ENCODE measurements at places on chromosomes 13 and 19.

- DNase-seq, result peak; percentile 12
Observed at GRCh38 chr13:27081893-27082679, 89.5 kb downstream of the USP12 start.

DNA sequence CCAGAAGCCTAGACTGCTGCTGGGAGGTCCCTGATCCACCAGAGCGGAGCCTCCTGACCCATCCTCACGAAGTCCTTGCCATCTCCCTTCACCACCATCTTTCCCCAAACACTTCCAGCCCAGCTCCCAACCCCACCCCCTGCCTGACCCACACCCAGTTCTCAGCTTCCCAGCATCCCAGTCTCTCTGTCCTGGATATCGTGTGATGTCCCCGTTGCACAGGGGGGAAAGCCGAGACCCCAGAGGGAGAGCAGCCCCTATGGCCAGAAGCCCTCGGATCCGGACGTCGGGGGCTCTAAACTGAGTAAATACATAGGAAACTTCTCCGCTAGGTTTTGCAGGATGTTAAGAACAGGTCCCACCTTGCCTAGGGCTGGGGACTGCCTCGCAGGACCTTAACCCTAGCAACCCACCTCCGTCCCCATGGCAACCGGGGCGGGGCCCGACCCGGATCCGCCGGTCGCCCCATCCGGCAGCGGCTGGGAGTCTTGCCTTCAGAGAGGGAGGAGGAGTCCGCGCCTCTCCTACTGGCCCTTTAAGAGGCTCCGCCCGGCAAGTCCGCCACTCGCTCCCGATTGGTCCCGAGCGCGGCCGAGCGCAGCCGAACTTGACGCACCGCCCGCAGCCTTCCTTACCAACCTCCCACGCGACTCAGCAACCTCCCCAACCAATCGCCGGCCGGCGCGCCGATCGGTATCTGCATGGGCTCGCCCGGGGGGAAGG is 451 bp upstream of the HMG20B start:
- peak; percentile 100 for DNase-seq

- DNase-seq, result no peak
Observed at GRCh38 chr13:68984688-68985319, 1122.8 kb upstream of the ATXN8OS start.

GRCh38 chr19:8261881-8262280 is 46.3 kb downstream of the CD320 start:
- no peak for DNase-seq

- DNase-seq, result no peak
Observed at GRCh38 chr13:52615812-52616211, 26.4 kb upstream of the HNRNPA1L2 start.

- peak; percentile 2 for DNase-seq
Observed at GRCh38 chr13:101919541-101920181, 467.2 kb downstream of the ITGBL1 start.

GRCh38 chr13:50732712-50733111 is 110.8 kb downstream of the DLEU7 start:
- DNase-seq, result peak; percentile 79

GRCh38 chr19:46661020-46661731 is at the start of gene DACT3:
Gene DACT3, minus strand, starts transcription at chr19:46661182. Its CDS starts 118 bp downstream, at chr19:46661064.
- DNase-seq, result peak; percentile 100

DNA sequence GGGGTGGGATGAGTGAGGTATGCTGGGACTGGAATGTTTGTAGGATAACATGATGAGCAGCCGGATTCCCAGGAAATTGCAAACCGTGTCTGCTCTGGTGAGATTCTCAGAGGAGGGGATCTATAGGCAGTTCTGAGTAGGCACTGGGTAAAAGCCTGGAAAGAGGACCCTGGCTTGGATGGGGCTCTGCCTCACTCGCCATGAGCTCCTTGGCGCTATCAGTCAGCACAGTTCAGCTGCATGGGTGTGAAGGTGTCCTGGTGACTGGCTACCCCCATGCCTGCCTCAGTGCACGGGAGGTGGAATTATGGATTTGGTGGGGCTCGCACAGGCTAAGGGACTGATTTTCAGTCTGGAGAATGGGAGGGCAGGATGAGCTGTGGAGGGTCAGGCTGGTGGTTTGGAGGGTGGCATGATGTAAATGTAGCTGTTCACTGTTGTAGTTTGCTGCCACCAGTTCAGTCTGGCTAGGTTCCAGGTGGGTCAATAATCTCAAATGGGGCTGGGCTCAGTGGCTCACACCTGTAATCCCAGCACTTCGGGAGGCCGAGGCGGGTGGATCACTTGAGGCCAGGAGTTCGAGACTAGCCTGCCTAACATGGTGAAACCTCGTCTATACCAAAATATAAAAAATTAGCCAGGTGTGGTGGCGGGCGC is 9.2 kb upstream of the ZNF627 start:
- DNase-seq, result no peak

DNA sequence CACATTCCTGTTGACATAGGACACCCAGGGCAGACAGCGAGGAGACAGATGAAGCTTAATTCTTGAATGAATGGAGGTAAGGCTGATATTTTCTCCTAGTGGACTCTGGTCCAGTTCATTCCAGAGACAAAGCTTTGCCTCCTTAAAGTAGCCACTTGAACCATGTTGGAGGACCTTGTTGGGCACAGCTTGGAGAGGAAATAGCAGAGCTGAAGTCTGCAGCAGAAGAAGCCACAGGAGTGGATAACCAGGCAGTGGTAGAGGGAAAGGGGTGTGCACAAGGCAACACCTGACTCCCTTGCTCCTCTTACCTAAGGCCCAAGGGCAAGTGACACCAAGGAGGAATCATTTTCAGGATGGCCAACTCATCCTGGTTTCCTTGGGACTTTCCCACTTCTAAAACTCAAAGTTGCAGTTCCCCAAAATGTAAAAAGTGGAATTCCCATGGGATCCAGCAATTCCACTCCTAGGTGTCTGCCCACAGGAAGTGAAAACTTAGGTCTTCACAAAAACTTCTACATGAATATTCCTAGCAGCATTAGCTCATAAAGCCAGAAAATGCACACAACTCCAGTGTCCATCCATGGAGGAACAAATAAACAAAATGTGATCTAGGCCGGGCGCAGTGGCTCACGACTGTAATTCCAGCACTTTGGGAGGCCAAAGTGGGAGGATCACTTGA is 6.6 kb upstream of the RFX2 start:
- DNase-seq, result no peak

DNA sequence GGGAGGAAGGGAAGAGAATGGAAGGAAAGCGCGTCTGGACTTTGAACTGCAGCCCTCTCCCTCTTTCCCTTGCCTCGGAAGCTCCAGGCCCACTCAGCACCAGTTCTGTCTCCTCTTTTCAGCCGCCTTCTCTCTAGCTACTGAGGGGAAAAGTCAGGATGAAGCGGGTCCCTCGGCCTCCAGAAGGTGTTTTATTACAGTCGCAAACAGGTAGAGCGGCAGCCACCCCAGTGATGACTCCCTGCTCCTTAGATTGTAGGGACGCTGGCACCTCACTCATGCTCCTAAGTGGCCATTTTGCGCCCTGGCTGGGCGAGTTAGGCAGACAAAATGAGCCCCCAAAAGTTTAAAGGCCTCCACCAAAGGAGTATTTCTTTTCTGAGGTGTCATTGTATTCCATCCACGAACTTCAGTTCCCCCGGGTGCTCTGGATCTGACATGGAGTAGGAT is 954 bp upstream of the STK24 start:
- DNase-seq, result no peak

GRCh38 chr13:23074075-23074828 is 106.5 kb upstream of the SGCG start:
- no peak for DNase-seq

- no peak for DNase-seq
Observed at GRCh38 chr13:41713405-41713804, 247.5 kb downstream of the VWA8 start.

GRCh38 chr13:60080850-60081249 is 82.9 kb downstream of the DIAPH3 start:
- DNase-seq, result no peak

DNA sequence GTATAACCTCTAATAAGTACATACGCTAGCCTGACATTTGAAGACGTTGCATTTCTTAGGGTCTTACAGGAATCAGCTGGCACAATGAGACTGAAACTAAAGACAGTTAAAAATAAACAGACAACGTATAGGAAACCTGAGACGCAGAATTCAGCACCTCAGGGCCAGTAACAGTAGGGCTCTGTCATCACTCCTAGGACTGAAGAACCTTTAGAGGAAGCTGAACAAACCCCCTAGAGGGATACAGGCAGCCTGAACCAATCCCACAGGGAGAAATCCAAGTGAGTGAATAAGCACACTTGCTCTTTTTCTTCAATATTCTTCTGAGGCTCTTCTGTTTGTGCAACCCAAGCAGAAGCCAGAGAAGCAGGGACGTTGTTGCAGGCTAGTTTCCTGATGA is 53.9 kb upstream of the KLHL1 start:
- DNase-seq, result no peak

DNA sequence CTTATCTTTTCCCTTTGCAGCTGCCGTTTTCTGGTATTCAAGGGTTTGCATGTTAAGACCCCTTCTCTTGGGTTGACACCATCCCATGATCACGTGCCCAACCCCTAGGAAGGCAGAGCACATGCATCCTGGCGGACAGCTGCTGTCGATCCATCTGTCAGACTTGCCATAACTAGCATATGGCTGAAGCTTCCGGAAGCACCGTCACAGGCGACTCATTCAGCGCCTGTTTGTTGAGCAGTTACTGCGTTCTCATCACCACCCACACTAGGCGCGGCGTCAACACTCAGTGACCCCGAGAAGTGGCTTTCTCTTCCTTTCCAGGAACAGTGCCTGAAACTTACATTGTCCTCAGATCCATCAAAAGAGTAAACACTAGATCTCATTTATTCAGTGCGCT is 93.6 kb downstream of the SOX1 start:
- no peak for DNase-seq

DNA sequence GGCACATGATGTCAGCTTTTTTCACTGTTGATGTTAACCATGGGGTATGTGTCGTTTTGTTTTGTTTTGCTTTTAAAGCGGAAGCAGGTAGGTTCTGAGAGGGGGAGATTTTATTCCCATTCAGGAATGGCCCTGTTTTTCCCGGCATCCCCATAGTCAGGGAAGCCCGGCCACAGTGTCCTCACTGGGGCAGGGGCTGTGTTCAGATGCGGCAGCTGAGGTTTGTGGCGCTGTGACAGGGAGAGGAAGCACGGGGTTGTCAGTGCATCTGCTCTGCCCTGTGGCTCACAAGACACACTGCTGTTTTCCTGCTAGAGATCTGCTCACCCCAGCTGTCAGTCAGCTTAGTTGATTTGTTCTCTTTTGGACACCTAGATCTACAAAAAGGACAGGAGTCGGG is 27.6 kb downstream of the ANKRD27 start:
- no peak for DNase-seq

- no peak for DNase-seq
Observed at GRCh38 chr19:52695996-52696395, 38.8 kb downstream of the ZNF611 start.

DNA sequence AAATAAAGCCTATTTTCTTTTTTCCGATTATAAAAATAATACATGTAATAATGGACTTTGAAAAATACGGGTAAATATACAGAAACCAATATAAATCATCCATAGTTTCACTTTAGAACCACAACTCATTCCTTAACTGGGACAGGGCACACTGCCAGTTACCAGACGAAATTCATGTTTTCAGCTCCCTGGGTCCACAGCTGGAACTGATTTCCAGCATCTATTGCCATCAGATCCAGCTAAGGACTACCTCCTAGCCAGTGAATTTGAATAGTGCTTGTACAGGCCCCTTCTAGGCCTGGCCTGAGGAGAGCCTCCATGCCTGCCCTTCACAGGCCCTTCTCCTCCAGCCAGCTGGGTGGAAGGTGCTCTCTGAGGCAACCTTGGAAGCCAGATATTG is 30.0 kb upstream of the ATP12A start:
- peak; percentile 43 for DNase-seq

DNA sequence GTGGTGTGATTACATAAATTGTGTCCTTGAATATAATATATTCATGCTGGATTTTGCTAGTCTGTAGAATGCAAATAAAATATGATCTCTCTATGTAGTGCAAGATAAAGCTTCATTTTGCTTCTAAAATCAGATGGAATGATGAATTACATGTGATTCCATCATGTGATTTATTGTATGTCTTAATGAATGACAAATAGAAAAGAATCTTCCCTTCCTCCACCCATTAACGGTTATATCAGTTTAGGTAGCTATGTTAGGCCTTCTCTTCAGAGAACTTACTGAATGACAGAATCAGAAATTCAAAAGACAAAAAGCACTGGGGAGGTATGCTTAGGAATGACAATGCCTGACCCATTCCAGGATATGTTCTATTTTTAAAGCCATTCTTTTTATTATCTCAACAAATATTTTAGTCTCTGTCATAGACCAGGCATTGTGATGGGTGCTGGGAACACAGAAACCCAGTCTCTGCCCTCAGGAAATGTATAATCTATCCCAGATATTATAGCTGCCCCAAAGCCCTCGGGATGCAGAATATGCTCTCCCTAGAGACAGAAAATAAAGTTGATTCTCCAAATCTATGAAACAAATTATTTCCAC is 90.6 kb downstream of the TEX26 start:
- no peak for DNase-seq

DNA sequence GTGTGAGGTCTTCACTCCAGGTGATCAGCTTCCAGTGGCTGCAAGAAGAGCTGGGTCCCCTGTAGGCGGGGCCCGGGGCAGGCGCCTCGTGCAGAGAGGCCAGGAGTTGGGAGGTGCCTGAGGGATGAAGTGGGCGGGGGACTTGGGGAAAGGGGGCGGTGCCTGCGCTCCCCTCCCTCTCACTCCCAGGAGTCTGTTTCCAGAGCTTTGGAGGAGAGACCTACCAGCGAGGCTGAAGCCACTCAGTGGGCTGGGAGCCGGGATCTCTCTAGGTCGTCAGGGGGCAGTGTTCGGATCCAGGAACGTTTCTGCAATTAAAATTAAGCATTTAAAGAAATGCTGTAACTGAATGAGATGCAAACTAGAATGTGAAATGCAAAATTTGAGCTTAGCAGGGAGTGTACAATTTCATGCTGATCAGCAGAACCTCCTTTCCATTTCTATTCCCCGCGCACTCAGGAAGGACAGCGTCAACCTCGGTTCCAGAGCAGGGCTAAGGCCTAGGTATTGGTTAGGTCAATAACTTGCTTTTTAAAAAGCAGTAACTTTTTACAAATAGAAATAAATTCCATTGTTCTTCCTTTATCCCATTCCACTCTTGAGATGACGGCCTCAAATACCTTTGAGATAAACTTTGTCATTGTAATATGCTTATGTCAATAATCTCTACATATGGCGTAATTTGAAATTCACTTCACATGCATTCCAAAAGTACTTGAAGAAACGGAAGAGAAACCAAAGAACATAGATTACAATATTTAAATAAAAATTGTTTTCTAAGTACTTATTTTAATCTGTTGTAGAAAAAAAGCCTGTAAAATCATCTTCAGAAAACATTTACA is 11.6 kb downstream of the ZNF160 start:
- no peak for DNase-seq

- DNase-seq, result peak; percentile 26
Observed at GRCh38 chr13:41177616-41178015, 16.8 kb downstream of the KBTBD7 start.

DNA sequence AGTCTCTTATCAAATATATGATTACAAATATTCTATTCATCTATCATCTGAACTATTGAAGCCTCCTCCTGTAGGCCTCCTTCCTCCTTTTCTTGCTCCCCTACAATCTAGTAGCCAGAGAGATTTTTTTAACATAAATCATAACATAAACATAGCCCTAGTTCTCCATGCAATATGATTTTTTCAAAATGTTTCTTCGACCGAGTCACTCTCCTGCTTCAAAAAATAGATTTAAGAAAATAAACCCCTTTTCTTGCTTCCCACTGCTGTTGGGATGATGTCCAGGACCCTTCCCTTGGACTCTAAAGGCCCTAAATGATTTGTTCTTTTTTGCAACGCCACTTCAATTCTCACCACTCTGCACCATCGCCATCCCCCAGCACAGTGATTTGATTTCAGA is 319.7 kb upstream of the TSHZ3 start:
- DNase-seq, result no peak
